ENCODE measurements at places on chromosomes 7 and 10.

GRCh38 chr10:114294549-114294948, 55.5 kb downstream of the VWA2 start:
- DNase-seq, result no peak

GRCh38 chr10:60863796-60864195, 80.2 kb downstream of the RHOBTB1 start:
- no peak for DNase-seq

- DNase-seq, result no peak
Observed at GRCh38 chr10:47278152-47278473, 21.9 kb upstream of the GDF10 start.

GRCh38 chr7:137086896-137087295, 218.4 kb downstream of the CHRM2 start:
- no peak for DNase-seq

GRCh38 chr7:24406053-24406788, 122.2 kb downstream of the NPY start:
- no peak for DNase-seq

GRCh38 chr10:61071580-61071979, 127.6 kb upstream of the RHOBTB1 start:
- DNase-seq, result no peak

DNA sequence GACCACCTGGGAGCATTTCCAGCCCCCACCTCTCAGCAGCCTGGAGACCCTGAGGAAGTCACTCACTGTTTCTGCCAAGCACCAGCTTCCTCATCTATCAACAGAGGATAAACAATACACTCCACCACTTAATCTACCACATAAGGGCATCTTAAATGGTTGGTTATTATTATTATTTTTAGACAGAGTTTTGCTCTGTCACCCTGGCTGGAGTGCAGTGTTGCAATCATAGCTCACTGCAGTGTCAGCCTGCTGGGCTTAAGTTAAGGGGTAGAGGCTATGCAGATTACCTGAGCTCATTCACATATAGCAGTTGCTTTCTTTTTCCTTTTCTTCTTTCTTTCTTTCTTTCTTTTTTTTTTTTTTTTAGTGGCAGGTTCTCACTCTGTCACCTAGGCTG, 59.5 kb upstream of the ELN start:
- no peak for DNase-seq

DNA sequence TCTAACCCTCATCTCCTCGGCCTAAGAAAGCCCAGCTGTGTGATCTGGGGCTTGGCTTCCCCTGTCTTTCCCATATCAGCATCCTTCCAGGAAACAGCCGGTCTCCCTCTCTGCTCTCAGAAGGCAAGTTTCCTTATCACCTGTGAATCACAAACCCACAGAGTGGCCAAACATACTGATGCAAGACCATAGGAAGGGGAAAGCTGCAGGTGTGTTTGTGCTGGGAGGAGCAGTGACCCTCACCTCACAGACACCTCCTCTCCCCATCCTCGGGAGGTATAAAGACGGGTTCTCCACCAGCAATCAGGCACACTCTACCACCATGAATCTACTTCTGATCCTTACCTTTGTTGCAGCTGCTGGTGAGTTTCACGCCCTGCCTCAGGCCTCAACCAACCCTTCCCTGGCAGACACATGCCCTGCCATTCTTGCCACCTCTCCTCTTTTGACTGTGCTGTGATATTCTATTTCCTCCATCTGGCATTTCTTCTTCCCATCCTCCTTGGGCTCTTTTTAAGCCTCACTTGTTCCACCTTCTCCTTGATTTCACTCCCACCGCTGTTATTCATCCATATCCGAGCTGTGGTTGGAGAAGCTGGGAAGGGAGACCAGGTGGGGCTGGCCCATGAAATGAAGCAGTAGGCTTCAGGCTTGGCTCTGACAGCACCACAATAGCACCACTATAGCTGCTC, at the start of gene PRSS2:
TSS of gene PRSS2 (plus strand) at position 310 of the 692 bp plus-strand sequence. CDS start at position 323, 13 bp downstream.
- no peak for DNase-seq

- DNase-seq, result no peak
Observed at GRCh38 chr10:77223526-77224460, 413.8 kb downstream of the KCNMA1 start.

GRCh38 chr7:128842674-128843641, 12.8 kb downstream of the FLNC start:
- no peak for DNase-seq

GRCh38 chr7:112202816-112203215, 3.4 kb downstream of the DOCK4 start:
- DNase-seq, result peak; percentile 22

DNA sequence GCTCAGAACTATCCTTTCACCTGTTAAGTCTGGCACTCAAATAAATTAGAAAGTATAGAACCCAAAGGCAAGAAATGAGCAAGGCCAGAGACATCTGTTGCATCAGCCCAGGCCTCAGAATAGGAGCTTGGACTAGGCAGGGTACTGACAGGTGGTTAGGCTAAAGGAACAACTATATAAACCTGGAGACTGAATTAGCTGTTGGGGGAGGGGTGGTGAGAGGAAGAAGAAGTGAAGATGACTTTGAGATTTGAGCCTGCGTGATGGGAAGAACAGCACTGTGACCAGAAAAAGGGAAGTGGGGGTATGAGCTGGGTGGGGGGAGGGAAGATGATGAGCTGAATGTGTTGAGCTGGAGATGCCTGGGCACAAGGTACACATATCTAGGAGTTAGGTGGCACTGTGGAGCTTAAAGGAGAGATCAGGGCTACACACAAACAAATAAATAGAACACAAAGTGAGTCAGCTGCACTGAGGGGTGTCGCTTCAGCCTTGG, 244.7 kb downstream of the PTEN start:
- peak; percentile 97 for DNase-seq

GRCh38 chr10:131834152-131834810, 66.5 kb upstream of the PPP2R2D start:
- no peak for DNase-seq

DNA sequence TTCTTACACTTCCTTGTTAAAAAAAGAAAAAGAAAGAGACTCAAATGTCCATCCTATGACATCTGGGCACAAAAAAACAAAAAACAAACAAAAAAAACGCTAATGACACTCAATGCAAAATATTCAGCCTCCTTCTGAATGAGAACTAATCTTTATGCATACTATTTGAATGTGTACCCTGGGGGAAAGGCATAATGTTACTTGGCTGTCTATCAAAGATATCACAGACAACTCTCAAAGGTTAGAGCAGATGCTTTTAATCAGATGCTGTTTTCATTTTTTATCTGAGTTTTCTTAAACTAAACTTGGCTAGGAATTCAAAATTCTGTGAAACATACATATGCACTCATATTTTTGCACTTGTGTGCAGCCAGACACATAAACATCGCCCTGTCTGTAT, 745.8 kb downstream of the CNTNAP2 start:
- DNase-seq, result no peak

- no peak for DNase-seq
Observed at GRCh38 chr10:119658274-119658673, 7.1 kb downstream of the BAG3 start.

DNA sequence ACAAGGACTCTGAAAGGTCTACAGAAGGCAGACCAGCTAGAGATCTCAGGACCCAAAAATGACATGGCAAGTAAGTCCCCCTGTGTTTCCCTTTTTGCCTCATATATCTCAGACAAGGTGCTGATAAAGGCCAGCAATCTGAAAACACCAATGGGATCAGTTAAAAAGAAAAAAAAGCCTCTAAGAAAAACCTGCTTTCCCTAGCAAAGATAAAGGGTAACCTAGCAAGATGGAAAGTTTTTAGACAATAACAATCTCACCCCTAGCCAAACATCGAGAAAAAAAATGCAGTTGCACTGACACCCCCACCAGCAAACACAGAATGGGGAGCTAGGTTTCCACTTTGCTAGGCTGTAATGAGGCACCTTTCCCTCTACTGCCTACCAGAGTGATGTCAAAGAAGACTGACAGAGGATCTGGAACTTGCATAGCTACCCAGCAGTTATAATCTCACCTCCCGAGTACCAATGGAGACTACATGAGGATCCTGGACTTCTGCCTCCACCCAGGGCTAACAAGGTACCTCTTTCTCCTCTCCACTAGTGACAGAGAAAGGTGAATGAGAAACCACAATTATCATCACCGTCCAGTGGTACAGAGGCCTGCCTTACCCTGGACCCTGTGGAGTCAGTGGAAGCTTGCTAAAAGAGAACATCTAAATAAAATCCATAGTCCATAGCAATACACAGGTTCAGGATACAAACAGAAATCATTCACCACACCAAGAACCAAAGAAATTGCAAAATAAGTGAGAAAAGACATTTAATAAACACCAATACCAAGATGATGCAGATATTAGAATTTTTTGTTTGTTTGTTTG, 240.8 kb downstream of the ARHGAP12 start:
- peak; percentile 47 for DNase-seq

GRCh38 chr10:46228563-46229071, 58.2 kb upstream of the ANTXRL start:
- DNase-seq, result peak; percentile 67

DNA sequence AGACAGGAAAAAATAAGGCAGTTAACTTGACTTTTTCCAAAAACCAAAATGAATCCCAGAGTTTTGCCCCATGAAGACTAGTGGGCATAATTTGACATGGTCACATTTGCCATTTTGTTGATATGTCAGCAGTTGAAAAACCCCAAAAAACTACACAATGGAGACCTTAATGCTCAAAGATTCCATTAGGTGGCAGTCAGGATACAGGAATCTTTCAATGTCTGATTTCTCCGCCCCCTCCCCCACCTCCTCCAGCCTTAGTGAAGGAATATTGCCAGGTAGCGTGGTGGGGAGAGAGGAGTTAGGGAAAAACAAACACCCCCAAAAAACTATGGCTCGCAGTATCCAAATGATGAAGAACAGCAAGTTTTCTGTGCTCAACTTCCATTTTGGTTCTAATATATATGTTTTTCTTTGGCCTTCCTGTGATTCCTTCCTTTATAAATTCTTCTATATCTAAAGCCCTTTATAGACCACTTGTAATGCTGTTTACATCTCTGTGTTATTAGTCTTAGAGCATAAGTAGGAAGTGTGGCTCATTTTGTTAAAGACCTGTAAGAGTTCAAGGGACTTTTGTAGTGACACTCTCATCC, 6.7 kb upstream of the SMNDC1 start:
- DNase-seq, result peak; percentile 65

DNA sequence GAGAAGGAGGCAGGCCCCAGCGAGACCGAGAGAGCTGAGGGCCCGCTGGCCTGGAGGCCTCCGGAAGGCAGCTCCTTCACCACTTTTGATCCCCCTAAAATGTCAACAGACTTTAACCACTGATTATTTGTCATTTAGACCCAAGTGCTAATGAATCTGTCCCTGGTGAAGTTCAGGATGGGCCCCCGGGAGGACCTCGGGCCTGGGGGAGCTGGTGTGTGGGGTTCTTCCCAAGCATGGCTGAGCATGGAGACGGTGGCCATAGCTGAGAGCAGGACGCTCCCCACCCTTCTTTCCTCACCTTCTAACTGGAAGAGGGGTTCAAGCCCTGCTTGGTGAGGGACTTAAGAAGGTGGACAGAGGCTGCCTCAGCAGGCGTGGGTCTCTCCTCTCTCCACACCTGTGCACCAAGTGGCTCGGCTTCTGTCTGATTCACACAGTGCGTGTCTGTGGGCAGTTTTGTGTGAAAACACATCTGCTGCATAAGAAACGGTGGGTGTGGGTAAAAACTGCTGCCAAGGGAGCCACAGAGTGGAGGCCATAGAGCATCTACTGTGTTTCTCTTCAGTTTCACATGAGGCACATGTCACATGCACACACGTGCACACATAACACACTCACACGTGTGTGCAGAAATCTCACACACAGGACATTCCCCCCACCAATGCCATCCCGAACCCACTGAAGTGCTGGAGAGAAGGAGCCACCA, 53.5 kb upstream of the VIPR2 start:
- no peak for DNase-seq

GRCh38 chr10:44881649-44882048, 29.5 kb upstream of the TMEM72 start:
- DNase-seq, result no peak

- no peak for DNase-seq
Observed at GRCh38 chr10:15658069-15658702, 61.5 kb downstream of the ITGA8 start.

DNA sequence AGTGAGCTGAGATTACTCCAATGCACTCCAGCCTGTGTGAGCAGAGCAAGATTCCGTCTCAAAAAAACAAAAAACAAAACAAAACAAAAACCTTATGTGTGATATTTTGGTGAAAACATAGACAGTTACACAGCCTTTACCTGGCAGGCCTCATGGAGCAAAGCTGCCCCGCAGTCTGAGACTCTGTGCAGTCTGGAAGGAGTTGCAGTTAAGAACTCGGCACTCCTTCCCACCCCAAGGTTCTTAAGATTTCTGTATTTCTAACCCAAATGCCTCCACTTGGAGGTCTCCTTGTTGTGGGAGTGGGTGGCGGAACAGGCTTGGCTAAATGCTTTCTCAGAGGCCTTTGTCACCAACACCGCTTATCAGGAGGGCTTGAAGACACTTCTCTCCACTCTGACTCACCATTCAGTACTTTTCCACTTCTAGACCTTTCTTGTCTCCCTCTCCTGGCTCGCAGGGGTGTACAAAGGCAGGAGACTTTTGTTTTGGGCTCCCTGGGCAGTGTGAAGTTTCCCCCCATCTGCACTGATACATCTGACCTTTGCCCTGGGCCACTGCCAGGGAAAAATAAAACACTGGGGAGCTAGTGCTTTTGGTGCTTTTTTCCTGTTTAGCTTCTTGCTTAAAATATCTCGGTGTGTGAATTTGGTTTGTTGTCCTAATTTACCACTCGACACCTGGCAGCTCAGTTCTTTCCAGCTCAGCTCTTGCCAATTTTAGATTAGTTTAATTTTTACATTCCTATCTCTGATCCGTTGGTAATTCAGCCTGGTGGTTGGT, 51.3 kb upstream of the MAGI2 start:
- DNase-seq, result no peak

DNA sequence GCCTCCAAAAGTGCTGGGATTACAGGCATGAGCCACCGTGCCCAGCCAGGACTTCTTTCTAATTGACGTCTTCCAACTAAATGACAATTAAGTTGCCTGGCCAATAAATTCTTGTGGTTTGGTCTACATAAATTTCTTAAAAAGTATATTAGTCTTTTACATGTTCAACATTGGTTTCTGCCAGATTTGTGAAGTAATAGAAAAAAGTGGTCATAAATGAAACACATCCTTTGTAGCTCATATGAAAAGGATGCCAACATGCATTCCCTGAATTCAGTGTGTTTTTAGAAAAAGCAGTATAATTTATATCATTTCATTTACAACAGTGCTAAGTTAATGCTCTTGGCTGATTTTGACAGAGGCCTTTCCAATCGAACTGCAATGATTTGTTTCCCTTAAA, 215.0 kb downstream of the TAX1BP1 start:
- DNase-seq, result no peak

- DNase-seq, result no peak
Observed at GRCh38 chr10:24901686-24902399, 50.6 kb downstream of the PRTFDC1 start.

DNA sequence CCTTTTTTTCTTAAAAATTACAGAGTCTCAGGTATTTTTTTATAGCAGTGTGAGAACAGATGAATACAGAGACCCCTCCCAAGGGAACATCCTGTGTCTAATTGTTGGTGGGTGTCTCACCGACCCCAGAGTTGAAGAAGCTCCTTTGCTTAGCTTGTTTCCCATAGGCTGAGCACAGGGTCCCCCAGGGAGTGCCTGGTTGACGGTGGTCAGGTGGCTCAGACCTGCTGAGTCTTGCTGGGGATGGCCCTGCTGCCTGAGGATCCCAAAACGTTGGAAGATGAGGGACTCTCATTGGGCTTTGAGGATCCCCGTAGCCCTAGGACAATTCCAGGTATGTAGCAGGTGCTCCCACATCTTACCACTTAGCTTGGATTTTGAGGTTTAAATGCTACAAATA, 19.5 kb downstream of the SCART1 start:
- no peak for DNase-seq
